ENCODE measurements at places on chromosomes 6 and 20. TPM values are rescaled to one million over a fixed set of nuclear protein-coding genes. Genes with fewer than 3 reads are reported as not detected.

The RAB32 gene
- total RNA-seq = 74.3 TPM

DNA sequence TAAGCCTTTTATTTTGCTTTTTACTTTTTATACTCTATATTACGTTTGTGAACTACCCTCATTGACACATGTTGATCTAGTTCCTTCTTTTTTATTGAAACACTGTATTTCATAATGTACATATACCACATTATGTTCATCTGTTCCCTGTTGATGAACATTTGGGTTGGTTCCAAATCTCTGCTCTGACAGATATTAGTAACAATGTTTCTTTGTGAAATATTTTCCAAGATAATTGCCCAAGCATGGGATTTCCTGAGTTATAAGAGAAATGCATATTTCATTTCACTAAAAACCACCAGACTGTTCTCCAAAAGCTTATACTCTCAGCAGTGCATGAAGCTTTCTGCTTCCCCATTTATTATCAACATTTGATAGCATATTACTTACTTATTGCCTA lies 44.2 kb upstream of the TNFRSF21 start:
- no peak for DNase-seq

DNA sequence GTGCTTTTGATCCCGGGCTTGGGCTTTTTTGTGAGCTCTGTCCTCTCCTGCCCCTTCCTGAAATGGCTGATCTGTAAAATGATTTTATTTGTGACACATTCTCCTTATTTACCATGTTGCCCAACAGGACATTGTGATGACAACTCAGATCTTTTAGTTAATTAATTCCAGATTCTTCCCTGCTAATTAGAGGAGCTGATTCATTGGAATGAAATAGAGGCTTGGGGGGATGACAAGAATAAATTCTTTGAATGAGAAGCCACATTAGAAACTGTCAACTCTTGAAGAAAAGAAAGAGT lies 26.1 kb upstream of the GABRR1 start:
- no peak for DNase-seq

The SUMO4 gene
- 1.2 TPM for total RNA-seq

- DNase-seq = no peak
Observed at GRCh38 chr6:8215631-8216030, 113.3 kb upstream of the EEF1E1 start.

Measured in lung microvascular endothelial cell (primary cell).